ENCODE measurements at places on chromosomes 5 and 9.

- DNase-seq, result no peak
These were observed 78.9 kb downstream of the PPP2R2B start for GRCh38 chr5:146799671-146800070.

GRCh38 chr5:37247496-37247895 lies 1.7 kb downstream of the CPLANE1 start:
- no peak for DNase-seq

- no peak for DNase-seq
These were observed 32.9 kb downstream of the FCHO2 start for GRCh38 chr5:72988769-72989168.

DNA sequence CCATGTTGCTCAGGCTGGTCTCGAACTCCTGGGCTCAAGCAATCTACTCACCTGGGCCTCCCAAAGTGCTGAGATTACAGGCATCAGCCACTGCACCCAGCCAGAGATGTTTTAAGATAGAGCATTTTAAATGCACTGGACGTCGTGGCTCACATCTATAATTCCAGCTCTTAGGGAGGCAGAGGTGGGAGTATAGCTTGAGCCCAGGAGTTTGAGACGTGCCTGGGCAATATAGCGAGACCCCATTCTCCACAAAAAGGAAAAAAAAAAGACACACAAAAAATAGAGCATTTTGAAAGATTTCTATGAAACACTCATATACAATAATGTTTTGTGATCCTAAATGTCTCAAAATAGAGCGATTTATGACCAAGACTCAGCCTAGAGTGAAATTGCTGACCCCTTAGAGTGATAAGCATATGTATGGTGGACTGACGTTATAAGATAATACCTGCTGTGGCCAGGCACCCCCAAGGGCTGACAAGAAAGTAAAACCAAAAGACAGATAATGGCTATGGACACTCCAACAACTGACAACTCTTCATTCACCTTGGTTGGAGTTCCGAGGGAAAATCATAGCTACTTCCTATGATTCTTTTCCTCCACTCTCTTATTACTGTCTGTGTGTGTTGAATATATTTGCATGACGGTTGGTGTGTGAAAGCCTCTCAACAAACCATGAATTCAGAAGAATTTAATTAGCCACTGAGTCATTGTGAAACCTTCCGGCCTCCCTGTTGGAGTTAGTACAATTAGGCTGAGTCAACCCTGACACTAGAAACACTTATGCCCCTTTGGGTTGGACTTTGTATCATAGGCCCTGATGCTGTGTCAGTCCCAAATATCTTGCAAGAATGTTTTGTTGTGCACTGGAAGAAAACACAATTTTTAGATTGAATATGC lies 526.5 kb upstream of the NUDT12 start:
- no peak for DNase-seq

- DNase-seq, result peak; percentile 47
These were observed 168.9 kb downstream of the MAPKAP1 start for GRCh38 chr9:125538092-125538473.

- DNase-seq, result no peak
These were observed 292.4 kb downstream of the EFNA5 start for GRCh38 chr5:107378218-107378899.

DNA sequence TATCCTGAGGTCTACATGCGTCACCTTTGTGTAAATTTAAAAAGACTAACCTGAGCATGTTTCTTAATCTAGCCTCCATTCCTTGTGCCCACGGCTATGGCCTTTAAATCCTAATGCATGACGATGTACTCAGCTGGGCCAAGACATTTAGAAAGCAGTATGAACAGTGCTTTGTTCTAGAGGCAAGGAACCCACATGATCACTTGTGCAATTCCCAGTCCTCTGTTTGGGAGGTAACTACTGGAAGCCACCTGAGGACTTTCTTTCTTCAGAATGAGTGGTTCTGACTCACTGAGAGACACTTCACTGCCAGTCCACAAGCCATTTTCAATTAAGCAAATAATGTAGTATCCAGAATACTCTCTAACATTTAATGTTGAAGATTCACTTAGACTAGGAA lies 181.3 kb downstream of the RAB3C start:
- no peak for DNase-seq
